Left lung (tissue), 14 donors: ENCODE measurements at places on chromosomes 12 and 14.
A peak's percentile ranks its signal among the peaks of the same experiment; 100 is the strongest.

- no peak overlapping the region for H3K4me3 ChIP-seq
- no peaks in the 10 kb centered on the region for H3K4me1 ChIP-seq
- no peak for DNase-seq
- no peaks in the 10 kb centered on the region for H3K36me3 ChIP-seq
- no peak overlapping the region for H3K27ac ChIP-seq
These were observed 80.1 kb upstream of the IFNG-AS1 start for GRCh38 chr12:67909091-67909531.

DNA sequence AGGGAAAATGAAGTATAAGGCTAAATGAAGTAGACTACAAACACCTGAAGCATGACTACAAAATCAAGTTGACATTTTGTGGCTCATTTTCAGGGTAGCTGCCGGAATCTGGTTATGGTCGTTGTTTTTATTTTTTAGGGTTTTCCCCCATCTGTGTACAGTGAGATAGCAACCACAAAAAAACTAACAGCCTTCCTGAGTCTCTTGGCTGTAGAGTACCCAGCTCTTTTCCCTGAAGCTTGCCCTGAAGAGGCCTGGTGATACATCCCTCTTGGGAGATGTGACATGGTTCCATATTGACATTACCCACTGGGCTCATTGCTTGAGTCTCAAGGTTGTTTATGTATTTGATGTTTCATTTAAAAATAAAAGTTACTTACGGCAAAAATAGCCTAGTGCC is 424.0 kb downstream of the ZFP36L1 start:
- H3K4me1 ChIP-seq: peaks cover 4% of the 10 kb centered on the region
- no peak for DNase-seq

GRCh38 chr14:99199846-99200653 is 71.9 kb downstream of the BCL11B start:
- H3K4me1 ChIP-seq: no peaks in the 10 kb centered on the region
- no peak for DNase-seq
- peaks cover 15% of the 10 kb centered on the region for H3K27me3 ChIP-seq
- no peaks in the 10 kb centered on the region for H3K36me3 ChIP-seq

GRCh38 chr12:92070054-92070863 is 75.4 kb downstream of the BTG1 start:
- no peak for DNase-seq
- no peaks in the 10 kb centered on the region for H3K27me3 ChIP-seq
- no peaks in the 10 kb centered on the region for H3K36me3 ChIP-seq
- H3K4me1 ChIP-seq: no peaks in the 10 kb centered on the region
- no peak overlapping the region for H3K4me3 ChIP-seq

DNA sequence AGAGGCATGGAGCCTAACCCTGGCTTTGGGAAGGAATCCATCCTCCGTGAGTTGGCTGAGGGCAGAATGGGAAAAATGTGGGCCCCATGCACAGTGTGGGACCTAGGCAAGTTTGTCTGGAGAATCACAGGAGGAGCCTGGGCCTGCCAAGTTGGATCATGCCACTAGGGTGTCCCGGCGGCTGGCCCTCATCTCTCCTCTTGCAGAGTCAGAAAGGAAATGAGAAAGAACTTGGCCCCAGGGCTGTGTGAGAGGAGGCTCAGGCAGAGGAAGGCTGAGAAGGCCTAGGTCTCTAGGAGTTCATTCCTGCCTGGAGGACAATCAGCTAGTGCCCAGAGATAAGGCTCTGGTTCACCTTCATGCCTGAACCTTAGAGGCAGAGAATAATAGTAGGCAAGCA is 2.5 kb upstream of the ESRRB start:
- no peak overlapping the region for H3K27ac ChIP-seq
- H3K36me3 ChIP-seq: no peaks in the 10 kb centered on the region
- peaks cover 33% of the 10 kb centered on the region for H3K27me3 ChIP-seq
- no peak overlapping the region for H3K4me3 ChIP-seq
- no peak for DNase-seq
- peaks cover 8% of the 10 kb centered on the region for H3K4me1 ChIP-seq

DNA sequence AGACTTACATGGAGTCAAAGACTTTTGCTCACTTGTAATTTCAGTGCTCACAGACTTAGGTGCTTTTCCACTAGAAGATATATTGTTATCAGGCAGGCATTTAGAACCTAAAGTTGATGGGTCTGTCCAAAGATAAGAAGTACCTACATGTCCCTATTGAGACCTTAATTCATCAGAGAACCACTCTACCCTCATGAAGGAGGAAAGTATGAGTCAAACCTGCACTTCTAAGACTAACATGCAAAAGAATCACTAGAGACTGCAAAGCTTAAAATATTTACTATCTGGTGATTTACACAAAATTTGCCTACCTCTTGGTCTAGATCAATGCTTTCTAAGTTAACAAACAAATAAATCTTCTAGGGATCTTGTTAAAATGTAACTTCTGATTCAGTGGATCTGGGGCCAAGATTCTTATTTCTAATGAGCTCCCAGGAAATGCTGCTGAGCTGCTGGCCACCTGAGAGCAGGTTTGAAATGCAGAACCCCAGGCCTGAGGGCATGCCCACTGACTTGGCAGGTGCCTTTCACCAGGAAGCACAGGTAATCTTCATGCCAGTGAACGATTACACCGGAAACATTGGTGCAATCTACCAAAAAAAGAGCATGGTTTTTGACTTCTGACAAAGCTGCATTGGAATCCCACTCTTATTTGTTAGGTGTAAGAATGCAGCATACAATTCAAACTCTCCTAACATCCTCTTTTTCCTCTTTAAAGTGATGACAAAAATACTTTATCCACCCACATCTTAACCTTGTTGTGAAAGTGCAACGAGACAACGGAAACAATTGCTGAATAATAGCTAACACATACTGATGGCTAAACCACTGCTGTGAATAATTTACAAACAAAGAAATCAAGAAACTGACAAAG is 214.2 kb downstream of the ADAMTS20 start:
- H3K27ac ChIP-seq: no peak overlapping the region
- no peak for DNase-seq
- H3K4me3 ChIP-seq: no peak overlapping the region
- peaks cover 15% of the 10 kb centered on the region for H3K4me1 ChIP-seq

GRCh38 chr12:49225576-49226166 is 36.8 kb upstream of the TUBA1A start:
- peak overlapping the region; percentile 37 for H3K27ac ChIP-seq
- no peaks in the 10 kb centered on the region for H3K27me3 ChIP-seq
- peak; percentile 80 for DNase-seq
- peaks cover 58% of the 10 kb centered on the region for H3K4me1 ChIP-seq
- H3K4me3 ChIP-seq: no peak overlapping the region

GRCh38 chr12:127381043-127381668 is 885.8 kb upstream of the TMEM132C start:
- no peak overlapping the region for H3K27ac ChIP-seq
- H3K36me3 ChIP-seq: no peaks in the 10 kb centered on the region
- no peak for DNase-seq
- no peak overlapping the region for H3K4me3 ChIP-seq
- peaks cover 2% of the 10 kb centered on the region for H3K4me1 ChIP-seq
- H3K27me3 ChIP-seq: no peaks in the 10 kb centered on the region

- no peak overlapping the region for H3K4me3 ChIP-seq
- no peaks in the 10 kb centered on the region for H3K36me3 ChIP-seq
- H3K27me3 ChIP-seq: no peaks in the 10 kb centered on the region
- peak overlapping the region; percentile 53 for H3K27ac ChIP-seq
- peaks cover 9% of the 10 kb centered on the region for H3K4me1 ChIP-seq
These were observed 37.3 kb downstream of the BAZ1A start for GRCh38 chr14:34837801-34838322.

- H3K27me3 ChIP-seq: no peaks in the 10 kb centered on the region
- no peak for DNase-seq
- H3K36me3 ChIP-seq: no peaks in the 10 kb centered on the region
- no peak overlapping the region for H3K27ac ChIP-seq
- H3K4me3 ChIP-seq: no peak overlapping the region
These were observed 9.6 kb upstream of the SSPN start for GRCh38 chr12:26185532-26186320.

GRCh38 chr14:53955671-53956426 is 776 bp downstream of the BMP4 start:
- H3K27ac ChIP-seq: peak overlapping the region; percentile 7
- peaks cover 4% of the 10 kb centered on the region for H3K4me1 ChIP-seq
- DNase-seq: peak; percentile 75
- H3K27me3 ChIP-seq: peaks cover 7% of the 10 kb centered on the region
- peak overlapping the region; percentile 52 for H3K4me3 ChIP-seq

- H3K27ac ChIP-seq: no peak overlapping the region
- H3K4me1 ChIP-seq: peaks cover 4% of the 10 kb centered on the region
- DNase-seq: peak; percentile 5
- no peaks in the 10 kb centered on the region for H3K36me3 ChIP-seq
These were observed 156.5 kb upstream of the RMST start for GRCh38 chr12:97306147-97306546.

- H3K27ac ChIP-seq: no peak overlapping the region
- H3K4me3 ChIP-seq: no peak overlapping the region
- no peaks in the 10 kb centered on the region for H3K27me3 ChIP-seq
- H3K36me3 ChIP-seq: no peaks in the 10 kb centered on the region
These were observed 505.4 kb downstream of the LRFN5 start for GRCh38 chr14:42112108-42112507.

DNA sequence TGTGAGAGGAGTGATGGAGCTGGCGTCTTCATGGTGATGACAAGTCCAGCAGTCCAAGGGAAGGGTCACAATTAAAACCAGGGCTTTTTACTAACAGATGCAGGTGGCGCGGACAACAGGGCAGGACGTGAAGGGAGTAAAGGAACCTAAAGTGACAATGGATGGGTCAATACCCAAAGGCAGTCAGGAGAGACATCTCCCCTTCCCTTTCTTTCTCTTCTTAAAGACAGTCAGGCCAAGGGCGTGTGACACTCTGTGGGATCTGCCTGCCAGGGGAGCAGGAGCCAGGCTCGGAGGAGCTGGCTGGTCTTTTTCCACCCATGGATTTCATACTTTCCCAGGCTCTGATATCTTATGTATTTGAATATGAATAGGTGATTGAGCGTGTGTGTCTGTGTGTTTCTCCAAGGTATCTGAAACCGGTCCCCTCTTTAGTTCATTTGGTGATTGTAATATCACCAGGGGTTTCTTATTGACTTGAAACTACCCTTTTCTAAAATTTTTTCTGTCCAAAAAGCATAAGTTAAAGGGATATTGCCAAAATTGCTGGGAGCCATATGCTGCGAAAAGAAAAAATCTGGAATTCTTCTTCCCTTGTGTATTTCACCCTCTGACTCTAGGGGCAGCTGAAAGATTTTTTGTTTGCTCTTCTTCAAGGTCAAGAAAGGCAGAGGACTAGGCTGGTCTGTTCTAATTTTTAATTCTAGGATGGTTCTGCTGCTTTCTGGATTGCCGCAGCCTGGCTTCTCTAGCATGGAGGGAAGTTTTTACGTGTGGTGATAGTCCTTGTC is 61.8 kb downstream of the FBXL14 start:
- no peak overlapping the region for H3K27ac ChIP-seq
- H3K27me3 ChIP-seq: peaks cover 97% of the 10 kb centered on the region
- no peak for DNase-seq
- H3K4me1 ChIP-seq: no peaks in the 10 kb centered on the region
- H3K4me3 ChIP-seq: no peak overlapping the region

DNA sequence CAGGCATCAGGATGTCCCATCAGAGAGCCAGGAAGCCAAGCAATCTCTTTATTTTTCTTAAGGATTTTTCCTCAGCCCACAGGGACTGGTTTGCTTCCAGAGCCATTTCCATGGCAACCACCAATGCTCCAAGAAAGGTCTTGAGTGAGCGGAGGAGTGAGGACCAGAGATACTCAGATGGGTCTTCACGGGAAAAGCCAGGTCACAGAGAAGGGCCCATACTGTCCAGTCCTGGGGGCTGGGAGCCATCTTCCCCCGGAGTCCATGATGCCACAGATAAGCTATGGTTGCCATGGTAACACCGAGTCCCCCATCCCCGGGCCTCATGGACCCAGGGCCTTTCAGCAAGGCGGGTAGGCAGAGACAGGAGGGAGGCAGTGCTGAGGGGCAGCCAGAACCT is 28.6 kb downstream of the CMKLR1 start:
- no peak overlapping the region for H3K4me3 ChIP-seq
- H3K36me3 ChIP-seq: no peaks in the 10 kb centered on the region
- H3K4me1 ChIP-seq: peaks cover 83% of the 10 kb centered on the region
- DNase-seq: no peak
- no peaks in the 10 kb centered on the region for H3K27me3 ChIP-seq
- no peak overlapping the region for H3K27ac ChIP-seq

DNA sequence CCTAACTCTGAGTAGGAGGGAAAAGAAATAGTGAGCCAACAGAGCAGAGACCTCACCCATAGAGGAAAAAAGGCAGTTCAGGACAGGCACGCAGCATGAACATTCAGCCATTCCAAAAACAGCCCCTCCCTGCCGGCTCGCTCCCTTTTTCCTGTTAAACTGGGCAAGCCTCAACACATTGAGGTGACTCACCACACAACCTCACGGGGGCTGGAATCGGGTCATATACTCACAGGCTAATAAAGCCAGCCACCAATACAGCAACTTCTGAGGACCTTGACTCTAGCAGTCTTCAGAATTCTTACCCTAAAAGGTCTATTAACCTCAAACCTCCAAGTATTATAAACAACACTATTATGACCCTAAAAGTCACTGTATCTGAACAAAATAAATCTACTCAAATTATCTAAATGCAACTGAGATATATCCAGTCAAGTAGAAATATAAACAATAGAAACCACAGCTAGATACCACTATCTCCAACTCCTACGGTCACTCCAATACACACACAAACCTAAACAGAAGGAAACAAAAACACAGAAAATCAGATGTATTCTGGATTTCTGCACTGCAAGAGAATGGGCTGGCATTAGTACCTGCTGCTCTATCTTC is 6.3 kb downstream of the YBX3 start:
- peaks cover 50% of the 10 kb centered on the region for H3K4me1 ChIP-seq
- peak; percentile 75 for DNase-seq
- H3K27me3 ChIP-seq: no peaks in the 10 kb centered on the region

GRCh38 chr14:39451811-39452210 is 19.6 kb upstream of the FBXO33 start:
- H3K4me1 ChIP-seq: no peaks in the 10 kb centered on the region
- H3K27me3 ChIP-seq: no peaks in the 10 kb centered on the region
- H3K36me3 ChIP-seq: no peaks in the 10 kb centered on the region
- H3K27ac ChIP-seq: no peak overlapping the region
- DNase-seq: no peak

DNA sequence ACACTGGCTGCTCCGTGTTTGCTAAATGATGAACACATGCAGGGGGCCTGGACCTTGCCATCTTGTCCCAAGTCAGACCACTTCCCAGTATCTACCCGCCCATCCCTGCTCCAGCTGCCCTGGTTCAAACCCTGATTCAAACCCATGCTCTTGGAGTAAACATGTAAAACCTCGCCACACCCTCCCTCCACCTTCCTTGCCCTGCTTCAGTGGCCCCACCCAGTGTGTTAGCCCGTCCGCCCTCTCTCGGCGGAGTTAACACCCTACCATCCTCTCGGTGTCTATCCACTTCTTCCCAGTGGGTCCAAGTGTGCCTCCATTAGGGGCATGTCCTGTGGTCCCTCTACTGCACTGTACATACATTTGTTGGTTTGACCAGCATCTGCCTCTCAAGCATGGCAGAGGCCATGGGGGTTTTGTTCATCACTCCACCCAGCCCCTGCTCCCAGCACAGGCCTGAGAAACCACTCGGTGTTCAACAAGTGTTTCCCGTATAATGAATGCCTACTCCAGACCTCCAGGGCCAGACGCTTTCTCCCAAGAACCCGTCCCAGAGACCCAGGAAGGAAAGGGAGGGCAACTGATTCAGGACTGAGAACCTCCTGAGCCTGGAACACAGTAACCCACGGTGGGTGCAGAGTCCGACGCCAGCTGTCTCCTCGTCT is 37.1 kb downstream of the P2RX4 start:
- H3K27ac ChIP-seq: no peak overlapping the region
- H3K27me3 ChIP-seq: no peaks in the 10 kb centered on the region
- no peaks in the 10 kb centered on the region for H3K36me3 ChIP-seq
- no peaks in the 10 kb centered on the region for H3K4me1 ChIP-seq
- no peak for DNase-seq

GRCh38 chr14:75825147-75825592 is 156.6 kb downstream of the TGFB3 start:
- H3K27me3 ChIP-seq: no peaks in the 10 kb centered on the region
- H3K4me3 ChIP-seq: no peak overlapping the region
